ENCODE measurements at places on chromosomes 6 and 20.

DNA sequence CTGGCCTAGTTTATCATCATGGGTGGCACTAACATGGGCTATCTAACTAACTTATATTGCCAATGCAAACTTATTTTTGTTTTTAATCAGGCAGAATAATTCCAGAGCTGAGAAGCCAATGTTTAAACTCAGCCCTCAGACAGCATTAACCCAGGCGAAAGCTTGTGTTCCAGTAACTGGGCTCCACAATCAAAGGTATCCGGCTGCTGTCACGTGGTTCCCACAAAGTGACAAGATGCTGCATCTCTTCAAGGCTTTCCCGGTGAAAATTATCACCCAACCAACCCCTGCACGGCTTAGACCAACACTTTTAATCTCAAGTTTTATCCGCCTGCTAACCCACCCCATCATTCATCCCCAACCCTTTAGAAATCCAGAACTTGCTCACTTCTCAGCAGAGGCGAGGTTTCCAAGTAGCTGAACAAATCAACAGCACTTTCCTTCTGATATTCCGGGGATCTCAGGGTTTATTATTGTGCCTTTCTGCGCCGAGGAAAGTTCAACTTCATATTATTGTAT is 885 bp downstream of the MTCL3 start:
- DNase-seq: no peak

DNA sequence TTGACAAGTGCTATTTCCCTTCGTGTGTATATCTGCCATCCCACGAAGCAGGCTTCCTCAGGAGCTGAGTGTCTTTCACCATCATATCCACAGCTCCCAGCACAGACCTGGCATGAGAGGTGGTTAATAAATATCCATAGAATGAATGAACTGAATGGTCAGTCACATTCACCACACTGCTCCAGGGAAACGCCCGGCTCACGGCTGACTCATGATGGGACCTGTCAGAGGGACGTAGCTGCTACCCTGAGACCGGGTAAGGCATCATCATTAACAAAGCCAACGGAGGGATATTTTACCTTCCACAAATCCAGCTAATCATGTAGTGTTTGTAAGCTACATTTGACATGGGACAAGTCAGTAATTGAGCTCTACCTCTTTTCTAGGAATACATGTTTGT is 12.5 kb downstream of the AGPAT4 start:
- DNase-seq: no peak

DNA sequence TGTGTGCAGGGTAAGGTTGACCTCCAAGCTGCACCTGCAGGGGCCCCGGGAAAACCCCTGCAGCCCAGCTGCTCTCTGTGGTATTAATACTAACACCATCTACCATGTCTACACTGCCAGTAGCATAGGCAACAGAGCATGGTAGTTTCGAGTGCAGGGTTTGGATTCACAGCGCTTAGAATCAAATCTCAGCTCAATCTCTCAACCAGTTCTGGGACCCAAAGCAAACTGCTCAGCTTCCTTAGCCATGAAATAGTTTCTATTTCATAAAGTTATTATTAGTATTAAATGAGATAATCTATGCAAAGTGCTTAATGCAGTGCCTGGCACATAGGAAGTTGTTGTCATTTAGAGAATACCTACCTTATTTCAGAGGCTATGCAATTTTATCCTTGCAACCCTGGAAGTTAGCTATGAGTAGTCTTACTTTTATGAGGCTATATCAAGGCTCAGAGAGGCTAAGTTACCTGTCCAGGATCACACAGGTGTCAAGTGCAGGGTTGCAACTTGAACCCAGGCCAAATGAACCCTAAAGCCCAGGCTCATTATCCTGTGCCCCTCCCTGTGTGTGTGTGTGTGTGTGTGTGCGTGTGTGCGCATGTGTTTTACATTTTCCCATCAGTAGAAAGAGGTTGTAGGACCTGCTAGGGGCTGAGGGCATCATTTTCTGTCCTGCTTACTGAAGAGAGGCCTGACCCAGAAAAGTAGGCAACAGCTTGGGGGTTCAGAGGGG is 27.6 kb upstream of the MRPS18A start:
- no peak for DNase-seq

DNA sequence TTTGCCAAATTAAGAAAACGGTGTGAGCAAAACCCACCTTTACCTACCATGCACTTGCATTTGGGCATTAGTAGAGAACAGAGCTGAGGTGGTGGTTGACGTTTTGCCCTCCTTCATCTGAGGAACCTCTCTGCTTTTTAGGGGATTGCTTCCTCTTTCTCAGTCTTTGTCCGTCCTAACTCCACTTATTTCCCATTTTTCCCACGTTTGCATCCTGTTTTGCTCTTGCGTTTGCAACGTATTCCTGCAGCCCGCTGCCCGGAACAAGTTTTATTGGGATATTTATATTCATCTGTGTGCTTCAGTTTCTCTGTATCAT is 374 bp upstream of the SERINC1 start:
- no peak for DNase-seq

DNA sequence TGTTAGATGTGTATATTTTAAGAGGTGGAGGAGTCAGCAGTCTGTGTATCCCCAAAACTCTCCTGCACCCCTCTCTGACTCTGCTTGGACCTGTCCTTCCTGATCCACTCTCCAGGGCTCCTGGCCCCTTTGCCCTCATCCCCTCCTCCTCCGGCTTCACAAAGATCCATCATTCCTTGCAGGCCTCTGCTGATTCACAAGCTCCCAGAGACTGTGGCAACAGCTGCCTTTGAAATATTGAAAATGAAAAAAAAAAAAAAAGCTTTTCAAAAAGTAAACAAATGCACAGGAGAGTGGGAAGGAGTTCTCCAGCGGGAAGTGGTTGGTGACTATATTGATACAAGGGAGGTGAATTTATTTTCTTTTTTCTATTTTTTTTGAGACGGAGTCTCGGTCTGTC is 330.2 kb upstream of the SULF2 start:
- DNase-seq: no peak

- DNase-seq: no peak
Measured at GRCh38 chr20:59183751-59184150, 20.1 kb downstream of the ZNF831 start.

Data from fibroblast of the conjunctiva (primary cell).